Right lobe of liver (tissue), 6 donors: ENCODE measurements at places on chromosomes 2 and 18. TPM values are rescaled to one million over a fixed set of nuclear protein-coding genes. Genes with fewer than 3 reads are reported as not detected.

Gene NAT8
- 33.6 TPM for total RNA-seq

- H3K27ac ChIP-seq = no peak overlapping the region
- no peak for DNase-seq
- H3K36me3 ChIP-seq = no peaks in the 10 kb centered on the region
- H3K4me1 ChIP-seq = no peaks in the 10 kb centered on the region
Observed at GRCh38 chr2:207662203-207662602, 37.0 kb upstream of the METTL21A start.

Gene WIPF1
- 6.4 TPM for total RNA-seq

DNA sequence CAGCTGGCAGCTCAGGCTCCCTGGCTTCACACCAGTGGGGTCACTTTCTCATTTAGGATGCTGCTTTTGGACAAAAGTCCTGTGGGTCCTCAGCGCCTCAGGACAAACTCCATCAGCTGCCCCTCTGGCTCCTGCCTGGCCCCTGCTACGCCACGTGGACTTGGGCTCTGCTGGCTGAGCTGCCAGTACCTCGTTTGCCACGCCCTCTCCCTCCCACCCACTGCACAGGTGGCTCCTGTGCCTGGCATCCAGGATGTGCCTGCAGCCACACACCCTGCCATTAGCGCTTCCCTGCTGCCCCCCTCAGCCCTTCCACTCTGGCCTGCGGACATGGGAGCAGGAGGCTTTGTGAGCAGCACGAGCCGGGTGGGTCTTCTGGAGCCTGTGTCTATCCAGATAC is 118.9 kb downstream of the ZNF236 start:
- no peak overlapping the region for H3K4me3 ChIP-seq
- H3K27me3 ChIP-seq = no peaks in the 10 kb centered on the region
- peaks cover 2% of the 10 kb centered on the region for H3K4me1 ChIP-seq
